ENCODE measurements at places on chromosomes 7 and 10.

DNA sequence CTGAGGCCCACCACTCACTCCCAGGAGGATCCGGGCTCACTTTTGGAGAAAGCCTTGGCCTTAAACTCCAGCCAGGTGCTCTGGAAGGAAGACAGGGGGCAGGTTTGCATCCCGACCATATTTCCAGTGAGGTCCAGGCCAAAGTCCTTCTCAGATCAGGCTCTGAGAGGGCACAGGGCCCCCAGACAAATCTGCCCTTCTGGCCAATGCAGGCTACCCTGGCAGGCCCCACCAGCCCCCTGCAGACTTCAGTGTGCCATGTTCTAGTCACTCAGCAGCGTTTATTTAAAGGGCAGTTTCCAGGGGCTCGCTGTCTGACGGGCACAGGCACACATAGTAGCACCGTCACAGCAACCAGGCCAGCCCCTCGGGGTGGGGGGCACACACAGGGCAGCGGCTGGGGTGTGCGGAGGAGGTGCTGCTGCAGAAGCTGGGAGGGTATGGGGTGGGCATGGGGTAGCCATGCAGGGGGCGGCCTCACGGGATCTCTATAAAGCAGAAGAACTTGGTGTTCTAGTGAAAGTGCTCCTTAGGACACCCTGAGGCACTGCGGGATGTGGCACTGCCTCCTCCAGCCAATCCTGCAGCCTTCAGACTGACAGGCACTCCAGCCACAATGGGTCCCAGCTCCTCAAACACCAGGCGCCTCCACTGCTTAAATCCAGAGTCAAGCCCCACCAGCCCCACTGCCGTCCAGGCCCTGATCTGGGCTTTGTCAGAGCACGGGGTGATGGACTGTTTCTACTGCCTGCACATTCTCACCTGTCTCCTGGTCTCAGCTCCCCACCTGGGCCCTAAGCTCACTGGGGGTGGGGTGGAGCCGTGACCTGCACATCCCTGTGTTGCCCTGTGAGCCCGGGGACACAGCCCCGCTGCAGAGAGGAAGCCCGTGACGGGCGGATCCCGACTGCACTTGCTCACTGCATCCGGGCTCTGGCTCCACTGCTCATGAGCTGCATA lies 9.6 kb upstream of the PYROXD2 start:
- no peak for DNase-seq

DNA sequence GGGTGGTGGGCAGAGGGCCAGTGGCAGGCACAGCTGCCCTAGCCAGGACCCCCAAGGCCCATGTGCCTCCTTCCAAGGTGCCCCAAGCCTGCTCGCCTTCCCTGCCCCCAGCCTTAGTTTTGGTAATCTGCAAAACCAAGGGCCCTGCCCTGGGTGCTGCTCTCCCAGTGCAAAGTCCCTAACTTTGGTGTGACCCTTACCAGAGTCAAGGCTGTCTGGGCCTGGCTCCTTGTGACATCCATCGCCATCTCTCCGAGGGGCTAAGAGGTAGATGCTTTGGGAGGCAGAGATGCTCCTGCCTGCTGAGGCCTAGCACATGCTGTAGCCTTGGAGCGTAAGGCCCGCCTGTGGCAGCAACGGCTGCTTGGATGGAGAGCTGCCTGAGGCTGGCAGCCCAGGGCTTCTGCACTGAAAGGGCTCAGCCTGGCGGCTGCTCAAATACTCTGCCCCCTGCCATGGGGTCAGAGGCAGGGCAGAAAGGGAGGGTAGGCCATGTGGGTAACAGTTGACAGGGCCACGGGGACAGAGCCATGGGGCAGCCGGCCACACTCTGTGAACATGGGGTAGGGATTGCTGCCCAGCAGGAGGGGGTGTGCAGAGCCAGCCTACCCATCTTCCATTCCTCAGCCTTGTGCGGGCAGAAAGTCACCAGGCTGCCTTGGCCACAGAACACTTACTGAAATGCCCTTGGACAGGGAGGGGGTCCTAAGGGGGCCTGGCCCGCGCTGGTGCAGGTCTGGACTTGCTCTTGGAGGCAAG lies 17.9 kb upstream of the MYL7 start:
- no peak for DNase-seq

DNA sequence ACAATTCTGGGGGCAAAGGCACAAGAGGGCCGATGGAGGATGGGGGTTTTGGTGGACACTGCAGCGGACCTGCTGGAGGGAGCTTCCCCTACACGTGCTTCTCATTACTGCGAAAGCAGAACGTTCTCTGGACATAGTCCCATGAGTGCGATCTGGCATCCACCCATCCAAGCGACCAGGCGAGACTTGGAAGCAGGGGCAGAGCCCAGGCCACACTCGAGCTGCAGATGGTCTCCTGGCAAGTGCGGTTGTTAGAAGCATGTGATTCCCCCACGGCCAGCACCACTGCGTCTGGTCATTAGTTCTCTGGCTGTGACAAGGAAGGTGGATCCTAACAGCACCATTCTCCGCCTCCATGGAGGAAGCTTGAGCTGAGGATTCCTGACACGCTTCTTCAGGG lies 118.4 kb upstream of the TCERG1L start:
- DNase-seq: no peak

- DNase-seq: peak; percentile 4
These were observed 551 bp downstream of the WASL start for GRCh38 chr7:123748171-123748733.

DNA sequence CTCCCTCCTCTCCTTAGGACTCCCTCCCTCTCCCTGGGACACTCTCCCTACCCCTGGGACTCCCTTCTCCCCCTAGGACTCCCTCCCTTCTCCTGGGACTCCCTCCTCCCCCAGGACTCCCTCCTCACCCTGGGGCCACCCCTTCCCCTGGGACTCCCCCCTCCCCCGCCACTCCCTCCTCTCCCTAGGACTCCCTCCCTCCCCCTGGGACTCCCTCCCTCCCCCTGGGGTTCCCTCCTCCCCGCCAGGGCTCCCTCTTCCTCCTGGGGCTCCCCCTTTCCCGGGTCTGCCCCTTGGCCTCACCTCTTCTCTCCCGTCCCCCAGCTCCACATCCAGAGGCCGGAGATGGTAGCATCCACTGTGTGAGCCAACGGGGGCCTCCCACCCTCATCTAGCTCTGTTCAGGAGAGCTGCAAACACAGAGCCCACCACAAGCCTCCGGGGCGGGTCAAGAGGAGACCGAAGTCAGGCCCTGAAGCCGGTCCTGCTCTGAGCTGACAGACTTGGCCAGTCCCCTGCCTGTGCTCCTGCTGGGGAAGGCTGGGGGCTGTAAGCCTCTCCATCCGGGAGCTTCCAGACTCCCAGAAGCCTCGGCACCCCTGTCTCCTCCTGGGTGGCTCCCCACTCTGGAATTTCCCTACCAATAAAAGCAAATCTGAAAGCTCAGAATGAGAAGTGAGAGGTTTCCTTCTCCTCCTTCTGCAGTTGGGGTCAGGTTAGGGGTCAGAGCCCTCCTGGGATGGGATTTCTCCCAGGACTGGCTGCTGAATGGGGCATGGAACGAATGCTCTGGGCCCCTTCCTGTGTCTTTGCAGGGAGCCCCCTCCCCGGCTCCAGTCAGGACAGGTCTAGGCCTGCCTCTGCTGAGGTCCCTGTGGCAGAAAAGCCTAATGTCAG lies 1.4 kb upstream of the MUC17 start:
- no peak for DNase-seq

DNA sequence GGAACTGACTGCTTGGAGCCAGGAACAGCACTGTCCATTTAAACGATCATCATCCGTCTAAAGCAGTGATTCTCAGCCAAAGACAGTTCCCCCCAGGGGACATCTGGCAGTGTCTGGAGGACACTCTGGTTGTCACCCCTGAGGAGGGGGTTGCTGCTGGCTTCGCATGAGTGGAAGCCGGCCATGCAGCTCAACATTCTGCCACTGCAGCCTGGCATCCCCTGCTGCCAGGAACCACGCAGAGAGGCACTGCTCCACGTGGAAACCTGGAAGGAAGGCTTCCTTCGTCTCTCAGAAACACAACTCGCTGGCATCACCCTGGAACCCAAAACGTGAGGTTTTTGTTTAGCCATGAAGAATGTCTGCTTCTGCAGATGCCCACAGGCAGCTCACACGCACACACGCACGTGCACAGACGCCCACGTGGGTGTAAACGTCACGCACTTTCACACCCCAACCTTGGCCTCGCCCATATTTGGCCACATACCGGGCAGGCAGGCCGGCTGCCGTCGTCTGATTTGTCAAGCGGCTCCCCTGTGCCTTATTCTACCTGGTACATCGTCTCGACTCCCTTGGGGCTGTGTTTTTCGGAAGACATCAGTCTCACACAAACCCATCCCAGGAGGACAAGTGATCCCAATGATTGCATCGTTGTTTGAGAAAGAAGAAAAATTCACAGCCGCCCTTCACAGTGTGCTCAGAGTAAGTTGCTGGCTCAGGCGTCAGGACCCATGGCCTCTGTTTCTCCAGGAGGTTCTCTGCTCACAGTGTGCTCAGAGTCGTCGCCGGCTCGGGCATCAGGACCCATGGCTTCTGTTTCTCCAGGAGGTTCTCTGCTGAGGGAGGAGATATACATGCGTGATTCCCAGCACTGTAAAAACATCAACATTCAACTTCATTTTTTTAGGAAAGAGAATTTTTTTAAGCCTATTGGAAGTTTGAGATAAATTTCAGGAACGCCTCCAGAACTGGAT lies 127.2 kb upstream of the PPP2R2D start:
- no peak for DNase-seq

- DNase-seq: no peak
These were observed 686 bp downstream of the AASS start for GRCh38 chr7:122143376-122143750.

DNA sequence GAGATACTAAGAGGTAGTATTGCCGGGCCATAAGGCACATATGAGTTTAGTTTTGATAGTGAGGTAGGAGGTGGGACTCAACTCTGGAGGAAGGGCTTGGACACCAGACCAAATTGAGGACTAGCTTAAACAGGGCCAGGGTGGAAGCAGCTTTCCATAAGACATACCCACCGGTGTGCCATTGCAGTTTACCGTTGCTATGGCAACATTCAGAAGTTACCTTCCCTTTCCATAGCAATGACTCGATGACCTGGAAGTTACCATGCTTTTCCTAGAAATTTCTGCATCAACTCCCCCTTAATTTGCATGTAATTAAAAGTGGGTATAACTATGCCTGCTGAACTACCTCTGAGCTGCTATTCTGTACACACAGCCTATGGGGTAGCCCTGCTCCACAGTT lies 10.9 kb upstream of the SNX10 start:
- DNase-seq: no peak

- DNase-seq: no peak
These were observed 46.1 kb downstream of the ZNF467 start for GRCh38 chr7:149727053-149727898.

DNA sequence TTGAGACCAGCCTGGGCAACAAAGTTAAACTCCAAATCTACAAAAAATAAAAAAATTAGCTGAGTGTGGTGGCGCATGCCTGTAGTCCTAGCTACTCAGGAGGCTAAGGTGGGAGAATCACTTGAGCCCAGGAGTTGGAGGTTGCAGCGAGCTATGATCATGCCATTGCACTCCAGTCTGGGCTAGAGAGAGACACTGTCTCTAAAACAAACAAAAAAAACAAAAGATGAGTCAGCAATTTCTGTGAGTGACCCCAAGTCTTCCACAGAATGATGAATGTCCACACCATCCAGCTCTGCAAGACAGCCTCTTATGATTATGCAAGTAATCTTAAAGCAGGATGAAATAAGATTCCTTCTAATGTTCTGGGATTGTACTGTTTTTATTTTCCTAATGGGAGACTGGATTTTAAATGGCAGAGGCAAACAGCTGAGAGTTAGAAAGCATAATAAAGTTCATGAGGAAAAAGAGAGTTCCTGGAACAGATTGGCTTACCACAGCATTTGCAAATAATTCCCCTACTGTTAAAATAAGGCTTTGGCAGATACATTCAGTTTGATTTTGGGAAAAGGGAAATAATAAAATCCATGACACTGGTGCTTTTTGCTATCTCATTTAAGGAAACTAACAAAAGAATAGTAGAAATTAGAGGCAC lies 18.9 kb upstream of the PRKAR2B start:
- no peak for DNase-seq
